ENCODE measurements at places on chromosomes 1 and 21.

DNA sequence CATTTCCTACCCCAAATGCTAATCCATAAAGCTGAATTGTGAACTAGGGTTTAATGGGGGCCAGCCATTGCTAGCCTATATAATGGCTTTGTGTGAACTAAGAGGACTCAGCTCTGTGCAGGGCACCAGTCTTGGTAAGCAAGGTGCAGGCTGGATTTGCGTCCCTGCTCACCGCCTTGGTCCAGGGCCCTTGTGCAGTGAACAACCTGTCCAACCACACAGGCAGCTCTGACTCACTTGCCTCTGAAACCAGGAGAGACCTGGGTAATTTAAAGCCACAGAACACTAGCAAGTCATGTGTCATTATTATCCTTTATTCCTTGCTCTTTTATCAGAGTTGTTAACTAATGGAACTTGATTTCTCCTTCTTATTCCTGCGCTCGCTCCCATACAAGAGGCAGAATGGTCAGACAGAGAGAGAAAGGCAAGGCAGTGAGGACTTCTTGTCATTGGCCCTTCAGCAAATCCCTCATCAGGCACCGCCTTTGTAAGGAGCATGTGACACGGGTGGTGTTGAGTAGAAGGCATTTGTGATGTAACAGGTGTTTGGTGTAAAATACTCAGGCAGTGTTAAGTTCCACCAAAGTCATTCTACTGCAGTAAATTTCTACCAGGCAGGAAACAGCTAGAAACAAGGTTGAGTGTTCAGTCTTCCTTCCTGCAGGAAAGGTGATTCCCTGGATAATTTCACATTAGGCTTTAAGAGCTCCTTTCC is 67.3 kb upstream of the OLIG2 start:
- DNase-seq: no peak

DNA sequence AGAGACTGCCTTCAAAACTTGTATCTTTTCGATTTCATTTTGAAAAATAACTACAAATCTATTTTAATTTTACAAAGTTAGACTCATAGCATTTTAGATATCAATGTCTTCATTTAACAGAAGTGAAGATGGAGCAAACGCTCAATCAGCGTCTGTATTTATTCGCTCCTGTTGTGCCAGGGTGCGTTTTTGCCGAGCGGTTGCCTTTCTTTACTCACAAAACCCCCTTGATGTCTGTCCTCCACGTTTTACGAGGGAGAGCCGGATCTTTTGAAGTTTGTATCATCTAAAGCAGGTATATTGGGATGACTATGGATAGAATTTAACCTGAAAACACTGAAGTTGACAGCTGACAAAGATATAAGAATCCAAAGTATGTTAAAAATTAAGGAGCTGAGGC is 44.6 kb downstream of the MRPL39 start:
- DNase-seq: peak; percentile 12

- DNase-seq: peak; percentile 70
Measured at GRCh38 chr1:247487057-247487456, 29.2 kb upstream of the OR2B11 start.

GRCh38 chr1:78370356-78370755 is 120.4 kb upstream of the PTGFR start:
- DNase-seq: no peak

DNA sequence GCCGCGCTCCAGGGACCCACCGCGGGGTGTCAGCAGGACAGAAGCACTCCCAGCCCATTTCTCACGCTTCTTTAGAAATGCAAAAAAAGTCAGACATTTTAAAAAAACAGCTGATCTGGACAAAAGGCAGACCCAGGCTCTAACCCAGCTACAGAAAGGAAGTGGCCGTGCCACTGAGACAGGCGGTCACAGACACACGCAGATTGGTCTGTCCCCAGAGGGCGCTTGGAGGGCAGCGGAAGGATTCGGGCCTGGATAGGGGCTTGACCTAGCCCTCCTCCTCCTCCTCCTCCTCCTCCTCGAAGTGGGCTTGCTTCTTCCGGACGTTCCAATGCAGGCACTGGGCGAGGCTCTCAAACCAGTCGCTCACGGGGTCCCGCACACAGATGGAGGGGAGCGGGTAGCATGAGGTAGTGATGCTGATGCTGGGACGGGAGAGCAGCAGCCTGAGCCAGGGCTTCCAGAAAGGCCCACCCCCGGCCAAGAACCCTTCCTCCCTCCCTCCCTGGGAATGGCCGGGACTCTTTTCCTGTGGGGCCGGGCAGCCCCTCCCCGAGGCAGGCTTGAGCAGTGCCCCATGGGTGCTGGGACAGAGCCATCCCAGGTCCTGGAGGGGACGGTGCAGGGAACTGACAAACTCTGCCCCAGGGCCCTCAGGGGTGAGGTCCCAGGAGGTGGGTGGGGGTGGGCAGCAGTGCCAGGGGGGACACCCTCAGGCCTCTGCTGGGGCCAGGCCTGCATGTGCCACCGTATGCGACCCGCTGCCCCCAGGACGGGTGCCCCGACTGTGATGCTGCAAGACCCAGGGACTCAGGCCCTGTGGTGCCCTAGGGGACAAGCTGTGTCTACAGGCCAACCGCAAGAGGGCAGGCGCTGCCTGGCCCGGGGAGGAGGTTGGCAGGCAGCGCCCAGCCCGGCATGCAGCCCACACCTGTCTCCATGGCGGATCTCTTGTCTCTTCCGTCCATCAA is 25.3 kb downstream of the NADK start:
- DNase-seq: no peak

DNA sequence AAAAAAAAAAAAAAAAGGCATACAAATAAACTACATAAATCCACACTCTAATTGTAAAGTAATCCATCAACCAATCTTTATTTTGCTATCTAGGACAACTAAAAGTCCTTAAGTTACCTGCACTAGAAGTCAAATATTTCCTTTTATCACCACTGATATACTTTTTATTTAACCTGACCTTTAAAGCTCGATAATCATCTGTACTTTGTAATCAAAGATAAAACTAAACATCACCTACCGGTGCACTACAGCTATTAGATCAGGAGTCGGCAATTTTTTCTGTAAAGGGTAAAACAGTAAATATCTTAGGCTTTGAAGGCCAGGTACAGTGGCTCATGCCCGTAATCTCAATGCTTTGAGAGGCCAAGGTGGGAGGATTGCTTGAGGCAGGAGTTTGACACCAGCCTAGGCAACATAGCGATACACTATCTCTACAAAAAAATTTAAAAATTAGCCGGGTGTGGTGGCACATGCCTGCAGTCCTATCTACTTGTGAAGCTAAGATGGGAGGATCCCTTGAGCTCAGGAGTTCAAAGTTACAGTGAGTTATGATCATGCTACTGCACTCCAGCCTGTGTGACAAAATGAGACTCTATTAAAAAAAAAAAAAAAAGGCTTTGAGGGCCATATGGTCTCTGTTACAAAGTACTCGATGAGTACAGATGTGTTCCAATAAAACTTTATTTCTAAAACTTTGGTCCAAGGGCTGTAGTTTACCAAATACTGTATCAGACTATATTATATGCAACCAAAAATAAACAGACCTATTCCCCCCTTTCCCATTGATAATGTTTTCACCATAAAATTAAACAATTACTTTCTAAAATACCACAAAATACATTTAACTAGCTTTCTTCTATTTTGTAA is 47.1 kb downstream of the TESK2 start:
- DNase-seq: peak; percentile 80

GRCh38 chr1:106700211-106700610 is 356.3 kb upstream of the PRMT6 start:
- no peak for DNase-seq

DNA sequence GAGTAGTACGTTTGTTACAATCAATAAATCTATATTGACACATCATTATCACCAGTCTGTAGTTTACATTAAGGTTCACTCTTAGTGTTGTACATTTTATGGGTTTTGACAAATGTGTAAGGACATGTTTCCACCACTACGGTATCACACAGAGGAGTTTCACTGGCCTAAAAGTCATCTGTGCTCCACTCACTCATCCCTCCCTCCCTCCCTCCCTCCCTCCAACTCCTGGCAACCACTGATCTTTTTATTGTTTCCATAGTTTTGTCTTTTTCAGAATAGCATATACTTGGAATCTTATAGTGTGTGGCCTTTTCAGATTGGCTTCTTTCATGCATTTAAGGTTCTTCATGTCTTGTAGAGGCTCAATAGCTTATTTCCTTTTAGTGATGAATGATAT is 44.1 kb upstream of the RHOU start:
- no peak for DNase-seq

DNA sequence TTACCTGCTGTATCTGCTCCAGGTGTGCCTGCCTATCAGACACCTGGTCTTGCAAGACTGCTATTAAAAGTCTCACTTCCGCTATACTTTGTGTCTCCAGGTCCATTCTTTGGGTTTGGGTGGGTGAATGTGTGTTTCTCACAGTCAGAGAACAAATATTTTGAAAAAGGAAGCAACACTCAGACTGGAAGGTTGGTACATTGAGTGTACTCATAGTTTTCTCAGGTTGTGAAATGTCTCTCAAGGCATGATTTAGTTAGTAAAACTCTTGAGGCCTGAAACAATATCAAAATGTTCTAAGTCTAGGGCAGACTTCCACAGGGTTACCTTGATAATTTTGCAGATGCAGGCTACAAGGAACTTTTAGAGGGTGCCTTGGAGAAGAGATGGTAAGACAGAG is 429.9 kb upstream of the ZRANB2 start:
- no peak for DNase-seq

- DNase-seq: peak; percentile 52
Measured at GRCh38 chr1:183580281-183580682, 10.0 kb downstream of the NCF2 start.

DNA sequence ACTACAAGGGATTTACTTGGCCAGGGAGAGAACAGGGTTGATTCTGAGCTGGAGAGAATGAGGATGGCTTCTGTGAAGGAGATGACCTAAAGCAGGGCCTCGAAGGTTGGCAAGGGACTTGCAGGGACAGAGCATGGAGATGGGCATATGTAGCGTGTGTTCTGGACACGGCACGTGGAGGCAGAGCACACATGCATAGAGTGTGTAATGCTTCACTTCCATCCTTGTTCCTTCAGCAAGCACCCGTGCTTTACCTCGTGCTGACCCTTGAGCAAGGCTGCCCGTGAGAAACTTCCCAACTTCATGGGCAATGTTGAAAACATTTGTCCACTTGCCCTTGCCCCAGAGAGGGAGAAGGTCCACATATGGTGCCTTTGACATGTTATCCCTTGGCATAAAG is 33.1 kb downstream of the NFIA start:
- DNase-seq: peak; percentile 32

DNA sequence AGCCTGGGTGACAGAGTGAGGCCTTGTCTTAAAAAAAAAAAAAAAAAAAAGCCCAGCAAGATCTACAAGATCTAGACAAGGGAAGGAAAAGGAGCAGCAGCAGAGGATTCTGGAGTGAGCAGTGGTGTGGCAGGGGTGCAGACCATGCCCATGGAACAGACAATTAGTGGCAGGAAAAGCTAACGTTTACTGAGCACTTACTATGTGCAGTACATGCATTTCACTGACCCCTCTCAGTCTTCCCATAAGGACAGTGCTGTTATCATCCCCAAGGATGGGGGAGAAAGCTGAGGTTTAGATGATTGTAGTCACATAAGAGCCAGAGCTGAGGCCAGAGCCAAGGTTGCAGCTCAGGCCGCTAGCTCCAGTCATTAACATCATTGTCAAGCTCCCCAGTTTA is 5.9 kb downstream of the PODN start:
- no peak for DNase-seq

- DNase-seq: no peak
Measured at GRCh38 chr1:194723067-194723466, 1536.7 kb upstream of the B3GALT2 start.

DNA sequence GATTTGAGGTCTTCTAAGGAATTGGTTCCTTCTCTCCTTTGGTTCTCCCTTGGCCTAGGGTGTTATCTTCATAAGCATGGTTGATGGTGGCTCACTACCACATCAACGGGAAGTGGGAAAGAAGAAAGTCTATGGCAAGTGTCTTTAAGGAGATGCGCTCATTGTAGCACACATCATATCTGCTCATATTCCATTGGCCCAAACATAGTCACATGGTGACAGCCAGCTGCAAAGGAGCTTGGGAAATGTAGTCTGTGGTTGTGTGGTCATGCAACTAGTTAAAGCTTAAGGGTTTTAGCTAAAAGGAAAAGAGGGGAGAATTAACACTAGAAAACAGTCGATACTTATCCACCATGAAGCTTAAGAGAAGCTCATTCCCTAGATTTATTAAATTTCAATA is 11.4 kb upstream of the MRPS6 start:
- DNase-seq: peak; percentile 35

DNA sequence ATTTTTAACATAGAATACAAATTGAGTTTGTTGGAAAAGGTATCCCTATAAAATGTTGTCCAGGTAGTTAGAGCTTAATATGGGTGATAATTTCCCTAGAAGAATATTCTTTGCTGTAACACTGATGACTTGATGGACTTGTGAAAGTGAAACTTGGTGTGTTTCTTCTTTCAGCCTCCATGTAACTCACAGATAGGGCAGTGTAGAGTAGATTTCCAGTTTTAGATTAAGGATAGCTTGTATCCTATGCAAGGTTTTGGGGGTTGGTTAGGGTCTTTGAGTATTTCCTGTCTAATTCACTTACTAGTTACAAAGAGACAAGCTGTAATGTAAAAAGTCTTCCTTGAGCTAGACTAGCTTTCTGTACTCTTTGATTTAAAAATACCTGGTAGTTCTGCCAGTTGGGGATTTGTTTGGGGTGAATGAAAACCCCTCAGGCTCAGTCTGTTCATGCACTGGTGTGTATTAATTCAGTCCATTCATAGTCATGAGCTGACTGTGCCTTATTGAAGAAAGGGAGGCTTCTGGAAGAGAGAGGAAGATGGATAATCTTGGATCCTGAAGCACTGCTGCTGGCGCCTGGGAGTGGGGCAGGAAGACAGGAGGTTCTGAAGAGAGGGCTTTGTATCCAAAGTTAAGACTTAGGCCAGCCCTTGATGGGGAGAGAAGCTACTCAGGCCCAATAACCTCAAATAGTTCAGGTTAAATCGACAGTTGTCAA is 83.6 kb downstream of the CAMTA1 start:
- no peak for DNase-seq

GRCh38 chr1:231925864-231926263 is 299.3 kb downstream of the DISC1 start:
- DNase-seq: no peak

DNA sequence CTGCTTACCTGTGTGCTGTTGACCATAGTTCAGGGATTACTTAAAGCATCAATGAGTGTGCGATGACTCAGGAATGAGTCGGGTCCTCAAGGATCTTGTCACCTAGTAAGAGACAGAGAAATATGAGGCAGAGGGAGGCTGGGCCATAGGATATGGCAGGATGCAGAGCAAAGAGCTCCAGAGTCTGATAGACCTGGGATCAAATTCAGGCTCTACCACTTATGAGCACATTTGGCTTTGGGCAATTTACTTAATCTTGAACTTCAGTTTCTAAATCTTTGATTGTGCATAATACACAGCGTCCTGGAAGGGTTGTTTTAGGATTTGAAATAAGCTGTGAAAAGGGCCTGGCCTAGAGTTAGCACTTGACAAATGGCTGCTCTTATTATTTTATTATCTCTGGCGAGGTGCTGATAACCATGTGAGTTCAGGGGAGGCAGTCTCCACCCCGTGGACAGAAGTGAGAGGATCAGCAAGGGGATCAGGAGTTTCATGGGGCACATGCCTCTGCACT is 94.5 kb downstream of the ROR1 start:
- DNase-seq: peak; percentile 1
